NCI-H1930 (cell line): ENCODE measurements at places on chromosomes 11 and 22.

GRCh38 chr11:34051349-34052035, at the start of gene CAPRIN1:
CAPRIN1 (plus strand) TSS chr11:34051731; CDS start chr11:34052421, 690 bp downstream.
- DNase-seq: peak; percentile 90

- no peak for DNase-seq
Observed at GRCh38 chr11:113382121-113382520, 5.5 kb upstream of the ANKK1 start.

- no peak for DNase-seq
Observed at GRCh38 chr11:1234054-1234720, 11.3 kb downstream of the MUC5B start.

DNA sequence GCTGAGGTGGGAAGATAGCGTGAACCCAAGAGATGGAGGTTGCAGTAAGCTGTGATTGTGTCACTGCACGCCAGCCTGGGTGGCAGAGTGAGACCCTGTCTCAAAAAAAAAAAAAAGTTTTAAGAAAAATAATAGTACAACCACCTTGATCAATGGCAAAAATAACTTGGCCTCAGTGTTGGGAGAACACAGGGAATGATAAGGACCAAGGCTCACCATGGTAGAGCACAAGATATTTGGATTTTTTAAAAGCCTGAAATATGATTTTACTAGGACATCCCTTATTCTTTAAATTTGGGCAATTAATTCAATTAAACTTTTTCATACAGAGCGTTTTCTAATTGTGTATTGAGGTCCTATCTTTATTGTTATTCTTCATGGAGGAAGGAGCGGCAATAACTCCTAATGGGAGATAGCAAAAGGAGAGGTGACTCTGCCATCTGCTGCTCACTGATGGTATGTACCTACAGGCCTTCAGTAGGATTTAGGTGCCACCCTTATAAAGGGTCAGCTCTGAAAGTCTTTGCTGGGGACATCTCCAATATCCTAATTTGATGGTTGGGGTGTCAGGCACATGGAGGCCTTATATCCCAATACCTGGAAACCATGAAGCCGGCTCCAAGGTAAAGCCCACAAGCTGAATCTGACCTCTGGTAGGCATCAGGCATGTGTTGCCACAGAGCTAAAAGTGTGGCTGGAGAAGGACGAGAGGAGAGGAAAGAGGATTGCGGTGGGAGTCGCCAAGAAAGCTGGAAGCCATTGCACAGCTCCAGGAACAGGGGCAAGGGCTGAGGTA, 21.9 kb upstream of the POLD3 start:
- DNase-seq: peak; percentile 43

DNA sequence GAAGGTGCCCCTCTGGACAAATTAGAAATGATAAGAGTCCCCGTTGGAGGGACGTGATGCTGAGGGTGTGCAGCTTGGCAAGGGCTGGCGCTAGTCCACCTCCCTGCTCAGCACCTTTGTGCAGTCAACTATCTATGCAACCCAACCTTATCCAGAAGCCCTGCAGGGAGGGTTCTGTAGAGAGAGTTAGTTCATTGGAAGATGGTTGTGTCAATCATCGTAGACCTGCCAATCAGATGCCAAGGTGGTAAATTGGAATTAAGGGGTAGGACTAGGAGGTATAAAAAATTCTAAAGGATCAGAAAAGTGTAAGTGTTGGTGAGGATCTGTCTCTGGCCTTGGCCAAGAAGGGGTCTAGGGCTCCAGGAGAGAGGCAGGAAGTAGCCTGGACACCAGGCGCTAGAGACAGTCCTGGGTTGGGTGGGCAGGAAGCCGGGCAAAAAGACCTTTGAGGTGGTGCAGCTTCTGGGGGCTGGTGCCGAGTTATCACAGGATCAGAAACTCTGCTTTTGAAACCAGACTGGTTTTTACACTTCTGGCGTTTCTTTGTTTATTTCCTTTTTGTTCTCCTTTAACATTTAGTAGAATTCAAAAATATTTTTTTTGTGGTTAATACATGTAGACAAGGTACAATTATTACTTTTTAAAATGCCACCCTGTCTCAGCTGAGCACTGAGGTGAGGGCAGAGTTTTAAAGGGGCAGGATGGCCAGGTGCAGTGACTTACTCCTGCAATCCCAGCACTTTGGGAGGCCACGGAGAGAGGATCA, 1.6 kb downstream of the C1QTNF6 start:
- peak; percentile 45 for DNase-seq

DNA sequence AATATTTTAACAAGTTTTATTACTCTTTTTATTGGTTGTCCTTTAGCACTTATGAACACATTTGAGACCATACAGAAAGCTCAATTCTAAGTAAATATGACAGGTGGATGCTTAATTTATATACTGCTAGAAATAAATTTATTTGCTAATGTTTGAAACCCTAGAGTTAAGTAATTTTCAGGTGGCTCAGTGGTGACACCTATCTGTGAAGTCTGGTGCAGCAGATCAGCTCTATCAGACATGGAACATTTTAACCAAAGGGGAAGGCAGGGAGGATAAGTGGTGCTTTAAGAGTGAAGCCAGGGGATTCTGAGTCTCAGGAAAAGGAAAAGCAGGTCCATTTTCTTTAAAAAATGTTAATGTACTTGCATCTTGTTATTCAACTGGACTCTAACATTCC, 175.8 kb downstream of the DSCAML1 start:
- DNase-seq: no peak

- DNase-seq: no peak
Observed at GRCh38 chr11:64372021-64372420, 13.1 kb downstream of the RPS6KA4 start.

- DNase-seq: no peak
Observed at GRCh38 chr11:1072116-1072820, 2.4 kb upstream of the MUC2 start.
